ENCODE measurements at places on chromosomes 12 and 14.
A peak's percentile ranks its signal among the peaks of the same experiment; 100 is the strongest.

GRCh38 chr12:77323788-77324415 lies 258.5 kb upstream of the E2F7 start:
- no peak for DNase-seq

GRCh38 chr12:15481846-15482245 lies 159.5 kb downstream of the PTPRO start:
- no peak for DNase-seq

GRCh38 chr14:35988972-35989690 lies 163.0 kb downstream of the BRMS1L start:
- no peak for DNase-seq

DNA sequence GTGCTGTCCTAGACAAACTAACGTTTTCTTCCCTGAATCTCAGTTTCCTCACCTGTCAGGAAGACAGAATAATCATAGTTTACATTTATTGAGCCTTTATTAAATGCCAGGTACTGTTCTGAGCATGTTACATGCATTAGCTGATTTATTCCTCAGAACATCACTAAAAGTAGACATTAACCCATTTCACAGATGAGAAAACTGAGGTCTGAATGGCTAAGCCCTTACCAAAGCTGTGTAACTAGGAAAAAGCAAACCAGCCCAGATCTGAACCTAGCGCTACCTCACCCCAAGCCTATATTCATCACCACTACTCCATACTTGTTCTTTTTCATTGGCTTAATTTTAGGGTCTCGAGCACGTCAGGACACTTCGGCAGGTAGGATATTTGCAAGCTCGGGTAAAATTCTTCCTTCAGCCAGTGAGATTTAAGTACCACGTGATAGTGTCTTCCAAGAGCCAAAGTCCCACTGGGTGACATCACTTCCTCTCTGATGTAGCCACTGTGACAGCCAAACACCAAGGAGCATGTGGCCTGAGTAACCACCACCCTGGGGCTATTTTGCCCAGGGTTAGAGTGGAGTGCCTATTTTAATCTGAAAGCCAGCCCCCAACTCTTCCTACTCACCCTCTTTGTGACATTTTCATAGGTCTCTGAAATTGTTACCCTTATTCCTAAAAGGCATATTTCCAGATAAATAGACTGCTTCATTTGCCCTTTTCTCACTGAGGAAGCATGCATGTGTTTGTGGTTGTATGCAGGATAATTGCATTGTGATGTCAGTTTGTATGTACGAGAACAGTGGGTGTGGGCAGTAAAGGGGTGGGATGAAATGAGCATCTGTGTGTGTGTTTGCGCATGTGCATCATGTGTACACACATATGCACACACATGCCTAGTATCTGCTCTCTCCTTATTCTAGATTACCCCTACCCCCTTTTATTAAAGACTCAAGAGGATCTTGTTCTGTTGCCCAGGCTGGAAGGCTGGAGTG lies 62.2 kb upstream of the WSCD2 start:
- no peak for DNase-seq

DNA sequence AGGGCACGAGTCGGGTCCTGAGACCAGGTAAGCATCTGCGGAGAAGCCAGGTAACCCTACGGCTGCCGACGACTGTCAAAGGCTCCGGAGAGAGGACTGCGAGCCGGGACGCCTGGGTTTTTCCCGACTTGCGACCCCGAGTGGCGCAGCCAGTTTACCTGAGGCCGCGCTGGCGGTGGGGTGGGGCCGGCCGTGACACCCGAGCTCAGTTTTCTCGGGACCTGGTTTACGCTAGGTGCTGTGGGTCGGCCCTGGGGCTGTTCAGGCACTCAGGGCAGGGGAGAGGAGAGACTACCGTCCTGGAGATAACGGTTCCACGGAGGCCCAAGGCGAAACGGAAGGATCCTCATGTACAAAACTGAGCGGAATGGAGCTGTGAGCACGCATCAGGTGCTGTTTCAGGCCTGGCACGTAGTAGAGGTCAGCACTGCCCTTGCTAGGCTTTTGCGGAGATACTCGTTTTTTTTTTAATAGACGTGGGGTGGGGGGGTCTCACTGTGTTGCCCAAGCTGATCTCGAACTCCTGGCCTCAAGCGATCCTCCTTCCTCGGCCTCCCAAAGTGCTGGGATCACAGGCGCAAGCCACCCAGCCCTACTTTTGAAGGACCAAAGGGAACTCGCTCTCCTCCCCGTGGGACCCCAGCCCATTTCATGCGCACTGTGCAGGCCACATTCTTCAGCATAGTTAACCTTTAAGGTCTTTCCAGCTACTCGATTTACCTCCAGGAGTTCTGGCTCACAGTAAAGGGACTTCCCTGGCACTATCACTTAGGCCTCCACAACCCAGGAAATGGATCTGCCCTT lies 471 bp downstream of the MTRFR start:
- DNase-seq: no peak

DNA sequence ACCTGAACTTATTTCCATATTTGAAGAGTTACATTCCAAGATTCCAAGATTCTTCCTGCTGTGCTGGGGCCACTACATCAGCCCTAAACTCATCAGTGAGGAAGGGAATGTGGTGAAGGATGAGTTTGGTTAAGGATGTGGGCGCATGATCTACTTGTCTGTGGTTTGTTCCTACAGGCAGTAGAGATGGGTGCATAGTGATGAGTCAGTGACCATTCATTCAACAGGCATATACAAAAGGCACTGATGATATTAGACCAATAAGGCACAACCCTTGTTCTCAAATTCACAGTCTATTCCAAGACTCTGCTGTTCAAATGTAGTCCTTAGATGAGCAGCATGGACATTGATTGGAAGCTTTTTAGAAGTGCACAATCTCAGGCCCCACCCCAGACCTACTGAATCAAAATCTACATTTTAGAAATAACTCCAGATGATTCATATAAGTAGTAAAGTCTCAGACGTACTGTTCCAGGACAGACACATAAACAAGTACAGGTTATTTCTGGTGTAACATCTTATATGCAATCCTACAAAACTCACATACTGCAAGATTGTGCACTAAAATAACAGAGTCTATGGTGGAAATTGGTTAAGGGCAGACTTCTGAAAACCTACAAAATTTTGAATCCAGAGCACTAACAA lies 47.7 kb upstream of the MAP3K9 start:
- DNase-seq: peak; percentile 28

- DNase-seq: no peak
Measured at GRCh38 chr14:104181761-104182530, 43.6 kb downstream of the KIF26A start.

DNA sequence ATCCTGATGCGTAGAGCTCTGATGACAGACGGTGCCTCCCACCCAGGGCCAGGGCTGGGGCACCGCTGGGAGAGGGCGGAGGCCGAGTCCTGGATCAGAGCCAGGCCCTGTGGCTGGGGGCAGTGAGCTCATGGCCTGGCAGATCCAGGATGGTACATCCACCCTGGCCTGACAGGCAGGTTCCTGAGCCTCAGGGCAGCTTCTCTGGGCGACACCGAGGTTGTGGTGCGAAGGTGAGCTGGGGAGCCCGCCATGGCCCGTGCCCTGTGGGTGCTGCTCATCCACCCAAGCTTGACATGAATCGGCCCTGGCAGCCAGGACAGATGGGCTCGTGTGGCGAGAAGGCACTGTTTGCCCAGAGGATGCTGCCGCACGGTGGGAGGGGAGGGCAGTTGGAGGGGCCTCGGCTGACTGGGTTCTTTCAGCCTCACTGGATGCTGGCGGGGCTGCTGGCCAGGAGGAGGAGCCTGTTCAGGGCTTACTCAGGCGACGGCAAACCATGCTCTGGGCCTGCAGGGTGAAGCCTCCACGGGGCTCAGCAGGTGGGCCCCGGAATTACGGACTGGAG lies 16.6 kb downstream of the LRTM2 start:
- DNase-seq: no peak

DNA sequence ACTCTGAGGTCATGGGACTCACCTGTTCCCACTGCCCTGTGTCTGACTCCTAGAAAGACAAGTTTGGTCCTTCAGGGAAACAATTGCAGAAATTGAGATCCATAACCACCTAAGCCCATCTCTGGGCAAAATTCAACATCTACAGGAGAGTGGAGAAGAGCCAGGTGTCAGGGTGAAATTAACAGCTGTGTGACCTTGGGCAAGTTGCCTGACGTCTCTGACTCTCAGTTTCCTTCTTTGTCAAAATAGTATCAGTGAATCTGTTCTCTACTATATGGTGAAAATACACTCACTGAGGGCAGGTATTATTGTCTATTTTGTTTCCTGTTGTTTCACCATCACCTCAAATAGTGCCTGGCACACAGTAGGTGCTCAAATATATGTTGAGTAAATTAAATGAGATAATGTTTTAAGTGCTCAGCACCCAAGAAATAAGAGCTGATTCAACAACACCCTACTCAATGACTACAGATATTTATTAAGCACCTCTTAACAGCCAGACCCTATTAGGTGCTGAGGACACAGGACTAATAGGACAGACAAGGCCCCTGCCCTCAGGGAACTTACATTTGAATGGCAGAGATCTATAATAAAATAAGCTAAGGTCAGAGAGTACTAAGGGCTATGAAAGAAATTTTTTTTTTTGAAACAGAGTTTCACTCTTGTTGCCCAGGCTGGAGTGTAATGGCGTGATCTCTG lies 14.2 kb upstream of the IFT81 start:
- DNase-seq: no peak

GRCh38 chr14:60134702-60135101 lies 30.5 kb downstream of the DHRS7 start:
- no peak for DNase-seq

GRCh38 chr12:92341065-92341668 lies 195.5 kb upstream of the BTG1 start:
- DNase-seq: no peak

GRCh38 chr12:9064201-9064814 lies 51.4 kb downstream of the A2M start:
- DNase-seq: peak; percentile 64

GRCh38 chr12:53963434-53964314 lies 9.0 kb downstream of the HOXC12 start:
- no peak for DNase-seq

DNA sequence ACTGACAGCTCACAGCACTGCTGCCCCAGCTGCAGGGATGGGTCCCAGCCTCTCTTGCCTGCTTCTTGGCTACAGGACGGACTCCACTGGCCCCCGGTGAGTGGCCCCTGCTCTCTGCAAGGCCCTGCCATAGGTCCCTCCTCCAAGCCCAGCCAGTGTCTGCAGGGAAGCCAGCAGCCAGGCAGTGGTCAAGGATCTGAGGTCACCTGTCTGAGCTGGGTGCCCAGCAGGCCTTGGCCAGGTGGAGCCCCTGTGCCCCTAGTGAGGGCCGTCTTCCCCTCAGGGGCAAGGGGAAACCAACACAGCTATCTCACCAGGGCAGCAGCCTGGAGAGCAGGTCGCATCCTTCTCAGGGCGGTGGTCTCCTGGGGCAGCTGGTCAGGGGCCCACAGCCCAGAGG lies 13.2 kb downstream of the XRCC3 start:
- no peak for DNase-seq

- no peak for DNase-seq
Measured at GRCh38 chr12:58367041-58367440, 425.7 kb downstream of the ATP23 start.

DNA sequence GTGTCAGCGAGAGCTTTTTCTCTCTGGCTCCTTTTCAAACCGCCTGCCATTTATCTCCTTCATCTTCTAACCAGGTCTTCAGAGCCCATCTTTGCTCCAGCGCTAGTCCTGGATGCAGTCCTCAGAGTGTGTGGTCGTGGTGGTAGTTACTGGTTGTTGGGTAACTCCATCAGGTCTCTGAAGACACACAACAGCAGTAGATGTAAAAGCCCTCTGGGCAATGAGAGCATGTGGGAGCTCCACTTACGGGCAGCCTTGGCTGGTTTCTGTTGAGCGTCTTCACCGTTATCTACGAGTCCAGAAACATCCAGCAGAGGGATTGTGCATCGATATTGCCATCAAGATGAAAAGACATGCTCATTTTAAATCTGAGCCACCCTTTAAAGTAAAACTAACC lies 61.2 kb downstream of the FBXL14 start:
- peak; percentile 39 for DNase-seq

- no peak for DNase-seq
Measured at GRCh38 chr14:60420050-60420449, 65.8 kb downstream of the C14orf39 start.

DNA sequence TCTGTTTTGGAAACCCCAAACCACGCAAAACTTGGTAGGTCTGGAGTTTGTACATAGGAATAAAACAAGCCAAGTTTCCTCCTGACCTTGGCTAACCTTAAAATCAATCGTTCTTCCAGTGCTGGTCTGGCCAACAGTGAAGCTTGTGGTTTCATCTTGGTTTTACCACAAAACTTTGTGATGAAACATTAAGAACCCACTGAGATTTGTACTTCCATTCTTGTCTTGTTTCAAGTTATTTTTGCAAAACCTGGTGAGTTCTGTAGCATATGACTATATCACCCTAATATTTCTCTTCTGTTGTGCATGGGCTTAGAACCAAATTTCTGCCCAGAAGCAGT lies 26.4 kb downstream of the SIX1 start:
- DNase-seq: no peak

GRCh38 chr14:58243790-58244555 lies 670 bp upstream of the PSMA3 start:
- no peak for DNase-seq

Measured in stimulated activated CD8-positive, alpha-beta memory T cell treated with anti-CD3 and anti-CD28 coated beads, Interleukin-4, amount 100 ng/mL, for 48 hours (primary cell).